ENCODE measurements at places on chromosomes 2 and 18. TPM values are rescaled to one million over a fixed set of nuclear protein-coding genes. Genes with fewer than 3 reads are reported as not detected.
A peak's percentile ranks its signal among the peaks of the same experiment; 100 is the strongest.

PAX8 gene
- 269 TPM for polyA plus RNA-seq

ATG4B gene
- 79.2 TPM for polyA plus RNA-seq

SLC1A4 gene
- polyA plus RNA-seq: 6.6 TPM

HMSD gene
- 2.1 TPM for polyA plus RNA-seq

GRCh38 chr2:103669531-103669930 is 907.7 kb downstream of the TMEM182 start:
- DNase-seq: no peak

- DNase-seq: no peak
These were observed 12.1 kb upstream of the MAPRE2 start for GRCh38 chr18:35029103-35029502.

DNA sequence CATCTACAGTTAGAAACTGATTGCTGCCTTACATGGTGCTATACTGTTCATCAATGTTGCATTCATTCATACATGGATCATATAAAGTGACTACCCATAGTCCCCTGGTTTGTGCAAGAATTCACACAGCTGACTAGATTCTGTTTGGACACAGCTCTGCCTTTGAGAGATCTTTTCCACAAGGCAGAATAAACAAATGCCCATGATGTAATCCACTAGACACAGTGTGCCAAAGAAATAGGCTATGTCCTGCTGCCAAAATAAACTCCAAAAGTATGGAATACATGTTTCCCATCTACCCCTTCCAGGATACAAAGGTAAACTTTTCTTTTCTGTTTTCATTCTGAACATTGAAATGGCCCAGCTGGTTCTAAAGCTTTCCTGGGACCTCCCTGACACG is 269.4 kb upstream of the CHAC2 start:
- DNase-seq: no peak

DNA sequence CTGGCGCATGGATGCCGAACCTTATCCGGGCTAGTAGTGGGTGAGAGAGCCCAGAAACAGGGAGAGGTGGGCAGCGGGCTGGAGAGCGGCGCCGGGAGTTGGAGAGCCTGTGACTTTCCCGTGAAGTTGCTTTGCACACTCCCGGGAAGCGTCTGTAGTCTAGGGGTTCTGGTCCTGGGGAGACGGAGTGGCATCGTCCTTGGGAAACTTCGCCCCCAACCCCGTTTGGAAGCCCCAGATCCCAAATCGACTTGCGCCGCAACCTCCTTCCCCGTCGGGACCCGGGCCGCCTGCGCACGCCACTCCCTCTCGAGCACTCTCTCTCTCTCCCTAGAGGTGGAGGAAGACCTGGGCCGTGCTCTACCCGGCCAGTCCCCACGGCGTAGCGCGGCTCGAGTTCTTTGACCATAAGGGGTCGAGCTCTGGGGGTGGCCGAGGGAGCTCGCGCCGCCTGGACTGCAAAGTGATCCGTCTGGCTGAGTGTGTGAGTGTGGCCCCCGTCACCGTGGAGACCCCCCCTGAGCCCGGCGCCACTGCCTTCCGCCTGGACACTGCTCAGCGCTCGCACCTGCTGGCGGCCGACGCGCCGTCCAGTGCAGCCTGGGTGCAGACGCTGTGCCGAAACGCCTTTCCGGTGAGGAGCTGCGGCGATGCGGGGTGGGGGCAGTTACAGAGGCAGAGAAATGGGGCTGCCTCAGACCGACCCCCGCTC is 456 bp downstream of the DOK1 start:
- DNase-seq: no peak

- peak; percentile 40 for DNase-seq
These were observed 300.9 kb downstream of the ARHGAP15 start for GRCh38 chr2:143429932-143430679.

GRCh38 chr2:232593982-232594381 is 39.4 kb upstream of the EFHD1 start:
- DNase-seq: no peak

GRCh38 chr2:62928015-62928414 is 122.6 kb upstream of the OTX1 start:
- DNase-seq: no peak

DNA sequence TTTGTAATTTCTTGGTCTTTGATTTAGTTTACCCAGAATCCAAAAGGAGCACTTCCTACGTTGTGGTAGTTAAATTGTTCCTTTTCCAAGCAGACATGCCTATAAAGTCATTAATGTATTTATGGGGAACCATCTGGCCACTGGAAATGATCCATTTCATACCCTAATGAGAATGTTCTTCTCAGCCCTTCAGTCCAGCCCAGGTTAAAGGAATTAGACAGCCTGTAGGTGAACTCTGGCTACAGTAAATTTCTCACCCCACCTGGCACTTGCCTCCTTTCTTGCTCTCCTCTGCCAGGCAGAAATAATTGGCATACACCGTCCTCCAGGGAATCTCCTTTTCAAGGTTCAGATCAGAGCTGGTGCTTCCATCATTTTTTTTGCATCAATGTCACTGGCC is 121.1 kb downstream of the SETBP1 start:
- DNase-seq: no peak

- no peak for DNase-seq
These were observed 190.2 kb upstream of the APCDD1 start for GRCh38 chr18:10264260-10264659.

DNA sequence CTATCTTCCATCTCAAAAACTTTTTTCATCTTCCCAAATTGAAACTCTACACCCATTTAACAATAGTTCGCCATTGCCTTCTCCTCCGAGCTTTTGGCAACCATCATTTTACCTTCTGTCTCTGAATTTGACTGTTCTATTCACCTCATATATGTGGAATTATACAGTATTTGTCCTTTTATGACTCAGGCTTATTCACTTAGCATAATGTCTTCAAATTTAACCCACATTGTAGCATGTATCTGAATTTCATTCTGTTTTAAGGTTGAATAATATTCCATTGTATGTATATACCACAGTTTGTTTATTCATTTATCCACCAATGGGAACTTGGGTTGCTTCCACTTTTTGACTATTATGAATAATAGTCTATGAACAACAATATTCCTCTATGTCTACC is 233.9 kb downstream of the GPD2 start:
- no peak for DNase-seq
